GM06990 (cell line): ENCODE measurements at places on chromosomes 1 and 21.

- DNase-seq, result peak; percentile 76
Observed at GRCh38 chr1:113784104-113784779, 25.0 kb upstream of the PHTF1 start.

GRCh38 chr1:1536938-1537546, 3.4 kb downstream of the TMEM240 start:
- DNase-seq, result no peak

GRCh38 chr1:230877146-230877923, 9.0 kb upstream of the C1orf198 start:
- DNase-seq, result no peak

DNA sequence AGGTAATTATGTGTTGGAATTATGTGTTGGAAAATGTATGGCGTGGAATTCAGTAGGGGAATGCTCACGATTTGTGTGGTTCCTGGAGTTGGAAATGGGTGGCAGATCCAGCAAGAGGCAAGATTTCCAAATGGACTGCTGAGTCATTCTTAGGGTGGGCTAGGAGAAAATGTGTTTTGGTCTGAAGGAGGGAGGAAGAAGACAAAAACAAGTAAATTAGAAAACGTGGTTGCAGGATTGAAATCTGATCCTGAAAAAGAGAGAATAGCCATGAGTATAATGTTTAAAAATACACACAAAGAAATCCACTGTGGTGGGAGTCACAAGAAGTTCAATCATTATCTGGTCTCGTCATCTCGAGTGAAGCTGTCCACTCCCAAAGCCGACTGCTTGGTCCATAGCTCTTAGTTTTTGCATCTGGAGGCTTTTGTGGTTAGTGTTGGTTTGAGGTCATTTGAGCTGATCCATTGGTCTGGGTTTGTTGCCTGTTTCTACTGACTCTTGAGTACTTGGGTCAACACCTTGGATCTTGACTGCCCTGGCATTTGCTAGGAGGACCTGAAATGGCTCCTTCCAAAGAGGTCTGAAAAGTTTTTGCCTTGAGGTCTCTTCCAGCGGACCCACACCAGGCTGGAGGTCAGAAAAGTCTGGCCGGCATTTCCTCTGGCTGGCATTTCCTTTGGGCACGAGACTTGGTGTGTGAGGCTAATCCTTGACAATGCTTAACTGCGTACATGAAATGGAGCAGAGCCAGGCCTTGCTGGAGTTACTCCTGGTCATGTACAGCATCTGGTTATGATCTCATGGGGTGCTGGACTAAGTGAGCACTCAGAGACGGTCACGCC, 9.2 kb downstream of the MX2 start:
- no peak for DNase-seq

- DNase-seq, result no peak
Observed at GRCh38 chr1:213376862-213377372, 325.9 kb downstream of the RPS6KC1 start.

- no peak for DNase-seq
Observed at GRCh38 chr1:111286912-111287311, 3.7 kb upstream of the CHIA start.

DNA sequence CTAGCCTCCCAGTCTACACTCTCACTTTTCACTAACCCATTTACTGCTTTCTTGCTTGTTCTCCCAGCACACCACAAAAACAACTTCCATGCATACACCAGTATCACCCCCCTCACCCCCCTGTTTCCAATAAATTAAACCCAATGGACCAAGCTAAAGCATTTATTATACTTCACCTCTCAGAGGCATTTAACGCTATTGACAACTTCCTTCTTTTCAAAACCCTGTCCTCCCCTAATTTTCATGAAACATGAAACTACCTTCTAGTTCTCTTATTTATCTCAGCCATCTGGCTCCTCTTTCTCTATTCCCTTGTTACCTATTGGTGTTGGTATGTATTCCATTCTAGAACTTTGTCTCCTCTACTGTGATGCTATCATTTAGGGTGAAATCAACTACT, 32.3 kb downstream of the PTPRC start:
- no peak for DNase-seq

GRCh38 chr1:153977250-153978240, at the start of gene JTB:
Gene JTB (minus strand): TSS chr1:153977674. CDS start chr1:153977252, 422 bp downstream.
- peak; percentile 73 for DNase-seq

- no peak for DNase-seq
Observed at GRCh38 chr1:1847061-1847850, 43.6 kb downstream of the GNB1 start.

DNA sequence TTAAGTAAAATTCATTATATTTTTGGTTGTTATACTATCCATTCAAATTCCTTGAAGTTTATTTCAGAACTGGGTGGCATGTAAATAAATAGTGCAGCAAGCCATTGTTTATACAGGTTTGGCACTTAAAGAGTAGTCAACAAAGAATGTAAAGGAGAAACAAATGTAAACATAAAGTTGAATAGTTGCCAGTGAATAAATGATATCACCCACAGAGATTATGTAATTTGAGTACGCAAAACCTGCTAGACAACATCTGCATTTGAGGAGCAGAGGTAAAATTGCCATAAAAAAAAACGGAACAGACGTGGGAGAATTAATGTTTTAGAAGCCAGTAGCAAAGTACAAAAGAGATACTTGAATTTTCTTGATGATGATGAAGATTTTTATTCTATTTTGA, 111.6 kb downstream of the ADGRL2 start:
- DNase-seq, result no peak

GRCh38 chr1:157985473-157985872, 8.0 kb upstream of the KIRREL1 start:
- no peak for DNase-seq

GRCh38 chr1:199832451-199832850, 195.1 kb upstream of the NR5A2 start:
- no peak for DNase-seq

DNA sequence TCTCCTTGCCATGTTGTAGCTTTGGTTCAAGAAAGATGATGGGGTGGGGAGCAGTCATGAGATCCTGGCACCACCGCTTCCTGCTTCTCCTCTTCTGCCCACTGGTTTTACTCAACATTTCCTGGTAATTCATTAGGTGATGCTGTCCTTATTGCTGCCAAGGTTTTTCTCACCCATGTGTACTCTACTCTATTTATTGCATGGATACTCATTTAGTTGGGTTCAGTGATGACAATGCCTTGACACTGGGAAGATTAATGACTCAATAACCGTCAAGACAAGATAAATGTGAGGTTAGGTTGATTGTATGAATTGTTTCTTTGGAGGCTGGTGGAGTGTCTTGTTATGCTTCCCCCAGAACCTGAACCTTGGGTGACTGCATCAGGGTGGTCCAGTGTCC, 484.2 kb downstream of the SIPA1L2 start:
- DNase-seq, result no peak

- DNase-seq, result no peak
Observed at GRCh38 chr21:43681650-43682049, 22.3 kb downstream of the RRP1B start.

- no peak for DNase-seq
Observed at GRCh38 chr1:148435406-148435805, 47.7 kb downstream of the PPIAL4G start.

DNA sequence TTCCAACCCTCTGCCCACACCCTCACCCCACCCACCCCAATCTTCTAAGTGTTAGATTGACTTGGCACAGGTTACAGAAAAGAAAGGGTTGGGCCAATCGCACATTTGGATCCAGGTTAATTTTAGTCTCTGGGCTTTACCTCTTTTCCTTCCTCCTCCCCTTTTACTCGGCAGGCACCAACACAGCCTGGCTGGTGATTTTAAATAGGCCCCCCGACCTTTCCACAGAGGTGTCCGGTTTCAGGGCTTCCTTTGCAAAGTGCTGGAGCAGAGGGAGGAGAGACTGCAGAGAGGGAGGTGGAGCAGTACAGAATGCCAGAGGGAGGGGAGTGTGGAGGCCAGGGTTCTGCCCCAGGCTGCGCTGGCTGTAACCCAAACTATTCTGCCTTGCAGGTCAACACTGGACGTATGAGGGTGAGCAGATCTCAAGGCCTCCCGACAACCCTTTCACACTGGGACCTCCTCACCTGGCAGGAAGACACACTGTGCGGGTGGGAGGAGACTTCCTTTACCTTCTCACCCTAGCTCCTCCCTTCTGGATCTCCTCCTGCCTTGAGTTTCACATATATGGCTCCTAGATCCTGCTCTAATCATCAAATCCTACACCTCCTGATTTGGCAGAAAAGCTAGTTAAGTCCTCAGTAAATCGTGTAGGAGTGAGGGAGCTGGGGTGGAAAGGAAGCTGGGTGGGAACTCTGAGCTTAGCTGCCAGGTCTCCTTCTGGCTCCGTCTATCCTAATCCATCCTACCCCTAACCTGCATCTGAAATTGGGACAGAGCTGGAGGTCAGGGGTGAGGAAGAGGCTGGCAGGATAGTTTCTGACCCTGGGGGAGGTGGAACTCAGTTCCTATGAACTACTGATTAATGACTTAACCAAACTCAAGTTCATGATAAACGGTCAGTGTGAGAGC, 2.4 kb downstream of the CA14 start:
- DNase-seq, result no peak

- no peak for DNase-seq
Observed at GRCh38 chr1:153490272-153491051, 30.0 kb upstream of the S100A7 start.

DNA sequence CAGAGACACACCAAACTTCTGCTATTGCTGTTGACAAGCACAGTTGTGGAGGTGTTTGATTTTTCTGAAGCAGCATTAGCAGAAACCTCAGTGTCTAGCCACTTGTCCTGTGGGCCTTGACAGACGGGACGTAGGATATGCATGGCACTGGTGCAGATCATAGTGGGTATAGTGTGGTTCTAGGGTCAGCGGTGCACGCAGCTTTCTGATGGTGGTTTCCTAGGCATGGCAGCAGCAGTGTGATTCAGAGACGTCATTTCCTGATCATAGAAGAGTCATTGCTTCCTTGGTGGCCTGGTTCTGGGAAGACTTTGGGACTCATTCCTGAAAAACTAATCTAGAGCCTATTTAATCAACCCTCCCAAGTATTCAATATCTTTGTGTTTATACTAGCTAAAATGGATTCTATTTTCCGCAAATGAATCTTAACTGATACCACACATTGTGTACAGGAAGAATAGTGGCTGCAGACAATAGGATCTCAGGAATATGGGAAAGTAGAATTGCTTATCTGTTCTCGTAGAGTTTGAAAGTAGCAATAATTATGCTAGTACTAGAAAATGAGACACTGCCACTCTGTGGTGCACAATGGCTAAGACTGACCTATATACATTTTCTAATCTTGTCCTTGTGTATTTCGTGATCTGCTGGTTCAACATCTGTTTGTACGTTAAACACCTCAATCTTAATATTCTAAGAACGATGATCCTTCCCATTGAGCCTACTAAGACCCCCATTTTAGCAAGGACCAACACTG, 2.8 kb upstream of the USP1 start:
- DNase-seq, result no peak

- DNase-seq, result no peak
Observed at GRCh38 chr1:230818367-230818766, 50.0 kb downstream of the C1orf198 start.

GRCh38 chr1:32393832-32394140, 455 bp downstream of the BSDC1 start:
- DNase-seq, result no peak

DNA sequence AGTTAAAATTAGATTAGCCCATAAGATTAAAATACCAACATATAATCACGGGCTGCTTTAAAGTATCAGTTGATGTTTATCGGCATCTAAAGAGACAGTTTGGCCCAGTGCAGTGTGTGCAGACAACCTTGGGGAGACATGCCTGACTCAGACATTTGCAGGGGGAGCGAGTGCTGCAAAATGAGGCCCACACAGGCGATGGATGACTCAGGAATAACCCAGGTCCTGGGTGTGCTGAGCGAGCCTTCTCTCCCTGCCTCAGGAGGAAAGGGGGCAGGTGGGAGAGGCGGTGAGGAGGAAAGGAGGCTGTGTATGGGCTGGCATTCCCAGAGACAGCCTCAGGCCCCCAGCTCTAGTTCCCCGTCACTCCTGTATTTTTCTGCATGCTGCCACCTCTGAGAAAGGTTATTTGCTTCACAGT, 9.0 kb downstream of the SLC9A1 start:
- no peak for DNase-seq

DNA sequence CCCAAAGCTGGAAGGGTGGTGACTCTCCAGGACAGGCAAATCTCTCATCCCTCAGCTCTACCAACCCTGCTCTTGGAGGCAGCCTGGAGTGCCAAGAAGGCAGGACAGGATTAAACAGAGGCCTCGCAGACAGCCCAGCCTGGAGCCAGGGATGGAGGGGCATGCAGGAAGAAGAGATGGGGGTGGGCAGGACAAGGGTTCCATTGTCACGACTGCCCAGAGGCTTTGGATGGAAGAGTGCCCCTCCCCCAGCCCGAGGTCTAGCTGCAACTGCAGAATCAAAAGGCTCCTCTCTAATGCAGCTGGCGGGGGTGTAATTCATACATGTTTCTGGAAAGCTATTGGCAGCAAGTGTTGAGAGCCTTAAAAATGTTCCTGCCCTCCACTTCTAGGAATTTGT, 8.8 kb downstream of the RAB7B start:
- no peak for DNase-seq
